ENCODE measurements at places on chromosomes 2 and 18.

DNA sequence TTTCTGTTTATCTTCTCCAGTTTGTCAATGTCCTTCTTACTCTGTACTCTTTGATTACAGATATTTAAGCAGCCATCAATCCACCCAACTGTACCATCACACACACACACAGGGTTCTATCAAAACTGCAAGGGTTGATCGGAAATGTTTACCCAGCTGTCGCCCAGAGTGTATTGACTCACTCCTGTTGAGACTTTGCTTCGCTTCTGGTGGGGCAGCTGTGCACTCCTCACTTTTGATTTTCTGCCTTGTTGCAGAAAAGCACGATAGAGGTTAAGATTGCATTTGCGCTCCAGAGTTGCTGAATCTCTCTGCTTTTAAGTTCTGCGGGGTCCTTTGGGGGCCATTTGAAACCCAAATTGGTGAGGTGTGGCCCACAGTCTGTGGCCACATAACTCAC lies 216.2 kb downstream of the SETBP1 start:
- no peak for DNase-seq

DNA sequence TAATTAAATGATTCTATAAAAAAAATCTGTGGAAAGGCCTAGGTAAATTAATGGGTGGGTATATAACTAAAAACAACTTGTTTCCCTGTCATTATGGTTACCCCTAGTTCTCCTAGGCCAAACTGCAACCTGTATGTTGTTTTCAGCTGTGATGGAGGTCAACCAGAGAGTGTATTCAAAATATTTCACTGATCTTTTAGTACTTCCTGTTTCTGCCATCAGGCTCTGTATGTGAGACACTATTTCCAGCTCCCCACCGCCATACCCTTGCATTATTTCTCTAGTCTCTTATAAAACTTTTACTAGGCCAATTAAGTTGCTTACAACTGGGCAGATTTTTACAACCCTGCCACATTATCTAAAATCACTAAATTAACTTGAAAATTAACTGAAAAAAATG lies 21.0 kb upstream of the CDKL4 start:
- no peak for DNase-seq

- DNase-seq: no peak
These were observed 253.2 kb upstream of the SP5 start for GRCh38 chr2:170461889-170462288.

DNA sequence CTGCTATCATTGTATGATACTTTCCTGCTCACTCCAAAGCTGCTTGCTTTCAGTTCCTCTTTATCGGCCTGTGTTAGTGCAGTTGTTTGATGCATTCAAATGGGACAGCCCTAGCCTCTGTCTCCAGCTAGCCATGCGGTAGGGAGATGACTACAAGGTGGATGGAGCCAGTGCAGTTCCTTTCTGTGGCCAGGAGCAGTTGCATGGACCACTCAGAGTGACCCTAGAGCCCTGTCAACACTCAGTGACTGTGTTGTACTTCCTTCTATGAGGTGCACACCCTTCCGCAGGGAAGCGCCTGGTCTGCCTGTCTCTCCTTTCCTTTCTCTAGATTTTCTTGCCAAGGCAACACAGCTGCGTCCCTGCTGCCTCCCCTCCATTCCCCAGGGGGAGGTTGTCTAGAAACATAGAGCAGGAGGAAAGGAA lies 33.8 kb downstream of the KCNS3 start:
- DNase-seq: no peak

- DNase-seq: no peak
These were observed 47.6 kb upstream of the ARHGAP15 start for GRCh38 chr2:143081616-143082015.

- DNase-seq: no peak
These were observed 163.3 kb downstream of the TFCP2L1 start for GRCh38 chr2:121121661-121122060.

- DNase-seq: no peak
These were observed 102.3 kb downstream of the KCNF1 start for GRCh38 chr2:11014026-11014425.

DNA sequence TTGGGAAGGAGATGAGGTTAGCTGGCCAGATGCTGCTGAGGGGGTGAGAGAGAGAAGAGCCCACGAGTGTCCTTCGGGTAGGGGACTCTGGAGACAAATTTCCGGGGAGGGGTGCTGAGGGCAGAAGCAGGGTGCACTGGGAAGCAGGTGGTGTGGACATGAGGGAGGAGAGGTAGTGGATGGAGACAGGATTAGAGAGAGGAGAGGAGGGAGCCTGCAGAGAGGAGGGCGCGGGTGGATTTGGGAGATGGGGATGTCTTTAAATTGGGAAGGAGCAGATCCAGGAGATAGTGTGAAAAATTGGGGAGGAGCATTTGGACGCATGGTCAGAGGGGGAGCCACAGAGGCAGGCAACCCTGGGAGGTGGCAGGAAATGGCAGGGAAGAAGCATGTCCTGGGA lies 154.7 kb downstream of the DYSF start:
- no peak for DNase-seq

- DNase-seq: no peak
These were observed 229.2 kb downstream of the MYT1L start for GRCh38 chr2:2101924-2102323.

GRCh38 chr2:113876503-113877387 lies 13.1 kb upstream of the ACTR3 start:
- DNase-seq: no peak

GRCh38 chr2:96423291-96423690 lies 81.9 kb downstream of the NEURL3 start:
- no peak for DNase-seq

DNA sequence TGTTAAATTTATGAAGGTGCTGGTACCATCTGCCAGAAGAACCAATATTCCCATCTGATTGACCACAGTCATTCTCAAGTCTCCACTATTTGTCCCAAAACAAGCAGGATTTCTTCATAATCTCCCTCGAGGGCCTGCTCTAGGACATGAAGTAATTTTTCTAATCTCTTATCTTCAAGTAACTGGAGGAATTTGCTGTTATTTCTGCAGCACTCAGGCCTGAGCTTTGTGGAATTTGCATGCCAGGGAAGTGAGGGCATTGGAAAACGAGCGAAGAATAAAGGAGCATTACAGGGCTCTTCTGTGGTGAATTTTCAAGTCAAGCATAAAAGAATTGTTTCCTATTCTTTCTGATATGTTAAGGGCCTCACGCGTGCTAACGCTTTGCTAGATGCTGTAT lies 161.2 kb upstream of the EPAS1 start:
- DNase-seq: no peak

GRCh38 chr2:222264791-222265320 lies 33.9 kb downstream of the PAX3 start:
- DNase-seq: no peak

DNA sequence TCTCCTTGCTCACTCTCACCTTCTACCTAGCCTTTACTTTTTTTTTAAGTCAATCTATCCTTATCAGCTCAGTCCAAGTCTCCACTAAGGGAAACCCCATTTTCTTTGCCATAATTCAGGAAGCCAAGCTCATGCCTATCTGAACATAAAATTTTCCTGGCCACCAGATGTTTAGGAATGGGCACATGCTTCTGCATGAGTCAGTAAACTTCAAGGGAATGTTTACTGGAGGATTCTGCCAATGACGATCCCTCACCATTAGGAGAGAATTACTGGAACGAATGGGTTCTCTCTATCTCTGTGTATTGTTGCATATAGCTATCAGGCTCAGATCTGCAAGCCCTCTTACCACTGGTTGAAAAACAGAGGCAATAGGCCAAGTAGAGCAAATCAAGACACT lies 731.7 kb upstream of the ZNF804A start:
- no peak for DNase-seq

- no peak for DNase-seq
These were observed 71.9 kb downstream of the SOX11 start for GRCh38 chr2:5764041-5764440.

DNA sequence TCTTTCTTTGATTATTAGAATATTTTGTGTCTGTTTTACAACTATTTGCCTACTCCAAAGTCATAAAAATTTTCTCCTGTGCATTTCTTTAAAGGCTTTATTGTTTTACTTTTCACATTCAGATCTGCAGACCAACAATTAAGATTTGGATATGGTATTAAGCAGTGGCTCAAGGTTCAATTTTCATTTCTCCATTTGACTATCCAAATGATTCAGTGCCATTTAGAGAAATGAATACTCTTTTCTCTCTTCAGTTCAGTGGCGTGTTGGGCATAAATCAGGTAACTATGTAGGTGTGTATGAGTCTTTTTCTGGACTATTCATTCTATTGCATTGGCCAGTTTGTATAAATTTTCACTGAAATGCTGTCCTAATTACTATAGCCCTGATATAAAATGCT lies 57.3 kb upstream of the IL1R1 start:
- DNase-seq: no peak

DNA sequence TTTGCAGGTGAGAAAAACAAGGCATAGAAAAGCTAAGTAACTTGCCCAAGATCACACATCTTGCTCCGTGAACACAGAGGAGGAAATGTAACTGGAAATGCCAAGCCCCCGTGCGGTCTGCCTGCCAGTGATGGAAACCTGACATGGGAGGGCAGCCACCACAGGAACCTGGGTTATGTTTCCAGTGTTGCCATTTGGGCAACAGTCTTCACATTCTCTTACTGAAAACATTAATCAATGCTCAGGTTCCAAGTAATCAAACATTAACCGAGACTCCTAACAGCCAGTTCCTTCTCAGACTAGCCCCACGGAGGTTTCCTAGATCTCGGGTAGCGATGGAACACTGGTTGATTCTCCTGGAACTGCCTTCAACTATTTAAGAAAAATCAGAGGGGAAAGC lies 2.5 kb downstream of the TGFA start:
- no peak for DNase-seq

DNA sequence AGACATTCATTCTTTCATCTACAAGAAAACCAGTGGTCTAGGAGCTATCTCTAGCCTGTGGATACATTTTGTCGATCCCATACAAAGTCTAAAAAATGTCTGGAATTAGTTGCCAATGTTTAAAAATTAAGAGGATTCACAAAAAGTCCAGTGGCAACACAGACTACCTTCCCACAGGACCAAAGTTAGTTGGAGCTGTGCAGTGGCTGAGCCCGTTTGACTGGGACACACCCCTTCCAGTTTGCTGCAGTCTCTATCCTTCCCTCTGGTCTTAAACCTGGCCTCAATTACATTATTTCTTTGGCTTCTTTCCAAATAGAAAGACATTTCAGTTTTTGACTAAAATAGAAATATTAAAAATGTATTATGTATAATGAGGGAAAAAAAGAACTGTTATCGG lies 18.6 kb downstream of the SLC16A14 start:
- no peak for DNase-seq

DNA sequence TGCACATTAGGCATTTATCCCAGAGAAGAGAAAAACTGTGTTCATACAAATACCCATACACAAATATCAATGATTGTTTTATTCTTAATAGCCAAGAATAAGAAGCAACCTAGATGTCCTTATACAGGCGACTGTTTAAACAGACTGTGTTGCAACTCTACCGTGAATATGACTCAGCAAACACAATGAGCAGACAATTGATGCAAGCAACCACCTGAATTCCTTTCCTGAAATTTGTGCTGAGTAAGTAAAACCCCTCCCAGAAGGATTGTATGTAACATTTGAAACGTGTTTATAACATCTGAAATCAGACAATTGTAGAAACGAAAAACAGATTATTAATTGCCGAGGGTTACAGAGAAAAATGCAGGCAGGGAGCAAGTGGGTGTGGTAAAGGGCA lies 621.9 kb upstream of the SOX11 start:
- no peak for DNase-seq
